ENCODE measurements at places on chromosomes 1 and 21.

DNA sequence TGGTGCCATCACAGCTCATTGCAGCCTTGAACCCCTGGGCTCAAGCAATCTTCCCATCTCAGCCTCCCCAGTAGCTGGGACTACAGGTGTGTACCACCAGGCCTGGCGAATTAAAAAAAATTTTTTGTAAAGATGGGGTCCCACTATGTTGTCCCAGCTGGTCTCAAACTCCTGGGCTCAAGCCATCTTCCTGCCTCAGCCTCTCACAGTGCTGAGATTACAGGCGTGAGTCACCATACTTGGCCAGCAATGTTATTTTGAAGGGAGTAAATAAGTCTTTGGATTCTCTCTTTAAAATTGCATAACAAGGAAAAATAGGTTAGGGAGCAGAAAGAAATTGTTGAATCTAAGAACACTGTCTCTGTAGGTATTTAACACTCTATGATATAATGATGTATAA is 111.3 kb downstream of the RPS6KC1 start:
- H3K4me1 ChIP-seq: no peaks in the 10 kb centered on the region
- no peak for DNase-seq
- H3K36me3 ChIP-seq: no peaks in the 10 kb centered on the region
- H3K4me3 ChIP-seq: no peak overlapping the region
- H3K27ac ChIP-seq: no peak overlapping the region
- no peaks in the 10 kb centered on the region for H3K27me3 ChIP-seq

DNA sequence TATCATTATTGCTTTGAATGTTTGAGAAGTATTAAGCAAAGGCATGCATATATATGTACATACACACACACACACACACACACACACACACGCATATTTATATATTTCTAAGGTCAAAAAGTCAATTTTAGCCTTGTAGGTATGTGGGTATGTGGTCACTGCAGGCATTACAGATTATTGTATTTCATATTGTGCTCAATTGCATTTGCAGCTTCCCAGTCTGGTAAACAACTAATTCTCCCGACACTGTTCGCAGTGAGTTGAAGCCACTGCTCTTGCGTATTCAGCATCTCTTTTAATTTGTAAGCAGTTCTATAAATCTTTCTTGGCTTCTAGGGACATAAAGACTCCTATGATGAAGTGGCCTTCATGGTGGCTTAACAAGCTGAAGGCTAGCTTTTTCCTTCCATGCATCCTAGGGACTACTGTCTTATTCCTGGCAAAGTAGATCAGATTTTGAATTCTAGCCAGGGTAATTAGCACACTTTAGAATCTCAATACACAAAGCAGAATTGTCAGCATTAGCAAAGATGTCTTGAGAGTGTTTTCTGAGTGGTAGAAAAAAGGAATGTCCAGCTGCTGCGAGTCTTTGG is 368.6 kb upstream of the NEGR1 start:
- H3K36me3 ChIP-seq: no peaks in the 10 kb centered on the region
- H3K27me3 ChIP-seq: no peaks in the 10 kb centered on the region
- no peak for DNase-seq
- no peak overlapping the region for H3K27ac ChIP-seq
- H3K4me3 ChIP-seq: no peak overlapping the region

DNA sequence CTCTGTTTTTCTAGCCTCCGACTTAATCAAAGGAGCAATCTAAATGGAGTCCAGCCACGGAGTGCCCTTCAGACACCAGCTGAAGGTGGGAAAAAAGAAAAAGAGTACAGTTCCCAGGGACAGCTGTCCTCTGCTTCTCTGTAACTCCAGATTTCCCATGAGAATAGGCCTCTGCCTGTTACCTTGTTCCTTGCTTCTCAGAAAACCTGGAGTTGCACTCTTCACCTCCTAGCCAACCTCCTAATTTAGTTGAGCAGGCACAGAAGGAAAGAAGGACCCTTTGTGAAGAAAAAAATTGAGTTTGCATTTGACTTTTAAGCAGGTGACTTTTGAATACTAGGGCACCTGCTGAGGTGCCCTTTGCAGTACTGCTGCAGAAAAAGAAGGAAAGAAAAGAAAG is 8.3 kb downstream of the BARHL2 start:
- DNase-seq: no peak
- H3K27ac ChIP-seq: no peak overlapping the region
- H3K36me3 ChIP-seq: no peaks in the 10 kb centered on the region
- H3K4me1 ChIP-seq: no peaks in the 10 kb centered on the region
- H3K4me3 ChIP-seq: no peak overlapping the region
- H3K27me3 ChIP-seq: peaks cover 93% of the 10 kb centered on the region

DNA sequence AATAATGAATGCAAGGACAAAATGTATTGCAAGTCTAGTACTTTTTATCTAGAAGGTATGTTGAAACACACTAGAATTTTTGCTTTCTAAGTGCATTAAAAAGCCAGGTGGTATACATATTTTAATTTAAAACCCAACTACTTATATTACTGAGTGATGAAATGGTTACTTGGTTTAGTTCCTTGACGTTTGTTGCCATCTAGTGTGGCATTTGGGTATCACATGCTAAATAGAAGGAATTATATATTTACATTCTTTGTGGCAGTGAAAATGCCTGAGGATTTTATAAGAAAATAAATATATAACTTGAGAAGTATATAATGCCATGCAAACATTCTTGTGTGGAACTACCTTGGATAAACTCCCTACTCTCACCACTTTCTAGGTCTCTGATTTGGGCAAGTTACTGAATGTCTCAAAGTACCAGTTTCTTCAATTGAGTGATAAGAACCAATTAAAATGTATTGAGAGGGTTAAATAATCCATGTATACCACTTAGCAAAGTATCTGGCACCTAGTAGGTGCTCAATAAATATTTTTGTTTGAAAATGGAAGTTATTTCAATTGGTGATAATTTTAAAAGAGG is 69.6 kb downstream of the SDCCAG8 start:
- H3K4me1 ChIP-seq: no peaks in the 10 kb centered on the region
- no peaks in the 10 kb centered on the region for H3K27me3 ChIP-seq
- peak; percentile 30 for DNase-seq
- no peak overlapping the region for H3K4me3 ChIP-seq
- no peaks in the 10 kb centered on the region for H3K36me3 ChIP-seq
- H3K27ac ChIP-seq: no peak overlapping the region

GRCh38 chr1:227745568-227746265 is 10.5 kb downstream of the SNAP47 start:
- H3K27me3 ChIP-seq: no peaks in the 10 kb centered on the region
- no peak for DNase-seq
- H3K27ac ChIP-seq: no peak overlapping the region
- peaks cover 11% of the 10 kb centered on the region for H3K36me3 ChIP-seq

DNA sequence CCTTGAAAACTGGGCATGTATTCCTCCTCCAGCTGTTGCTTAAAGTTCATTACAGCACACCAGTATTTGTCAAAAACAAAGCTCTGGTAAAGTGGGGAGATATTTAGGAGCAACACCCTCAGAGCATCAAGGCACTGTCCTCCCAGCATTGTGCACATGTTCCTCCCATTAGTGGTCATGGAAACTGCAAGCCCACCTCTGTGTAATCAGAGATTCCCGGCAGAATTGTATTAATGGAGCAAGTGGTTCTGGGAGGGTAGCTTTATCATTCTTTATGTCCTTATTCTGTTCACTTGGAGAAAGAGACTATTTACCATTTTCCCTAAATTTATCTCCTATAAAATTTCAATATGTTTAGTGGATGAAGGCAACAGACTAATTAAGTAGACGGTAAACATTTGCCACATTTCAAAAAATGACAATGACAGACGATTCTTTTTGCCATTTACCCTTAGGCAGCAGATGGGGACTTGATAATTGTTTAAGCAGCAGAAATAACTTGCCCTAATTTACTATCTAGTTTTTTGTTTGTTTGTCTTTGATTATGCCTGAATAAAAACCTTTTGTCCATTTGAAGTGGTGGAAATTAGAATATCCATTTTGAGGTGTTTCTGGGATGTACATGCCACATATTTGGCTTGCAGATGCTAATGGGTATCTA is 289.6 kb upstream of the ST6GALNAC5 start:
- H3K4me3 ChIP-seq: no peak overlapping the region
- no peak overlapping the region for H3K27ac ChIP-seq
- H3K36me3 ChIP-seq: no peaks in the 10 kb centered on the region
- no peaks in the 10 kb centered on the region for H3K27me3 ChIP-seq

DNA sequence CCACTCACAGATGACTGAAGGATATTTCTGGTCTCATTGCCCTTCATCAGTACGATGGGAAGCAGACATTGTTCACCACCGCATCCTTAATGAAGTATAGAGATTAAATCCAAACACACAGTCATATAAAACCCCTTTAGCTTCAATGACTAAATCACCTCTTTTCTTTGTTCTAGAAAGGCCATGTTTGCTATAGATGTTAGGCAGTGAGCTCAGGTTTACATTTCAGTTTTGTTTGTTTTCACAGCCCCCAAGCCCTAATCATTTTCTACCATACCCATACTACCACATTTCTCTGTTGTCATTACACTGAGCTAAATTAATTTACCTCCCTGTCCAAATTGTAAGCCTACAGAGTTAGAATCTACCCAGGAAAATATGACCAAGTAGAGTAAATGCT is 385.1 kb downstream of the NTNG1 start:
- DNase-seq: no peak
- H3K27me3 ChIP-seq: no peaks in the 10 kb centered on the region
- H3K4me1 ChIP-seq: peaks cover 17% of the 10 kb centered on the region
- no peak overlapping the region for H3K27ac ChIP-seq

DNA sequence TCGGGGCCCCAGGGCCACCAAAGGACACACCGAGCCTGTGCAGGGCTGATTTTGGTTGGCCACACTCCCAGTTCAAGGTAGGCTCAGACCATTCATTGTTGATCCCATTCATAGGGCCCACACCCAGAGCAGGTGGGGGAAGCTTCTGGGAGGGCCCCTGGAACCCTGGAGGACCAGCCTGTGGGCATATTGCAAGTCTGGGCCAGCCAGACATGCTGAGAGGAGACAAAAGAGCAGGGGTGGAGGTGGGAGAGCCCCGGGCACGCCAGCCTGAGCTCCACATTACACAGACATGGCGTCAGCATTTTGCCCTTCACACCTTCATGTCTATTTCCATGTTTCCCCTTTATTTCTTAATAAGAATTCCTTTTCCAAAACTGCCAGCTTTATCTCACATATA is 25.7 kb downstream of the PMVK start:
- no peak overlapping the region for H3K27ac ChIP-seq
- no peak overlapping the region for H3K4me3 ChIP-seq
- H3K4me1 ChIP-seq: peaks cover 17% of the 10 kb centered on the region
- H3K27me3 ChIP-seq: no peaks in the 10 kb centered on the region
- H3K36me3 ChIP-seq: no peaks in the 10 kb centered on the region

GRCh38 chr1:109927911-109928321 is 17.3 kb downstream of the CSF1 start:
- no peak for DNase-seq
- no peak overlapping the region for H3K4me3 ChIP-seq
- H3K4me1 ChIP-seq: peaks cover 20% of the 10 kb centered on the region

GRCh38 chr21:16796776-16797175 is 716.1 kb upstream of the CXADR start:
- no peak for DNase-seq
- no peaks in the 10 kb centered on the region for H3K27me3 ChIP-seq
- no peaks in the 10 kb centered on the region for H3K36me3 ChIP-seq

DNA sequence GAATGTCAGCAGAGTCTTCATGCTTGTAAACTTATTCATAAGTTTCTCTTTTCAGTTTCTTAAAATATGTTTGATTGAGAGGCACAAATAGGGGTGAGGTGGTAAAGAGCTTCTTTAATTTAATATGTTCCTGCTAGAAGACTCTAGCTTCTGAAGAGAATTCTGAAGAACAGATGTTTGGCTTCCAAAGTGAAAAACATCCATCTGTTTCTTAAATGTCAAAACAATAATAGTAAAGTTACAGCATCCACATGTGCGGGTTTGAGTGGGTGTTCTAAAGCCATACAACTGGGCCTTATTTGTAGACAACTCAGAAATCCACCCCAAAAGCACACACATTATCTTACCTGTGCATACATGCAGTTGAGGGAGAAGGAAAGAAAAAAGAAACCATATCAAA is 144.0 kb upstream of the ADGRL4 start:
- H3K27ac ChIP-seq: no peak overlapping the region
- H3K4me3 ChIP-seq: no peak overlapping the region
- H3K4me1 ChIP-seq: no peaks in the 10 kb centered on the region
- no peak for DNase-seq
- no peaks in the 10 kb centered on the region for H3K27me3 ChIP-seq

- no peak overlapping the region for H3K27ac ChIP-seq
- H3K4me1 ChIP-seq: peaks cover 30% of the 10 kb centered on the region
- H3K36me3 ChIP-seq: peaks cover 4% of the 10 kb centered on the region
- H3K4me3 ChIP-seq: no peak overlapping the region
- no peak for DNase-seq
These were observed 170.1 kb downstream of the DHRS3 start for GRCh38 chr1:12447849-12448312.

DNA sequence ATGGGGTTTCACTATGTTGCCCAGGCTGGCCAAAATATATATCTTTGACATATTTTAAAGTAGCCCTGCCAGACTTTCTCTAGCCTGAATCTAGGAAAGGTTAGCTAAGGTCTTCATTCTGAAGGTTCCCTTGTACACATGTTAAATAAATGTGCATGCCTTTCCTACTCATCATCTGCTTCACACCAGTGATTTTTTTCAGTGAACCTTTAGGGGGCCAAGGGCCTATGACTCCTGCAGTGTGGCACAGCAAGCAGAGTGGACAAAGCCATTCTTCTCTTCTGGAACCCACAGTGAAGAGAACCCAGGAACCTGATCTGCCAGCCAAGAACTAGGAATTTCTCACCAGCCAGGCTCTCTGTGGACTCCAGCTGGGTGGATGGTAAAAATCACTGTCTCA is 22.9 kb downstream of the CBR1 start:
- no peaks in the 10 kb centered on the region for H3K36me3 ChIP-seq
- peaks cover 32% of the 10 kb centered on the region for H3K4me1 ChIP-seq
- H3K27ac ChIP-seq: no peak overlapping the region
- no peak for DNase-seq
- no peak overlapping the region for H3K4me3 ChIP-seq

DNA sequence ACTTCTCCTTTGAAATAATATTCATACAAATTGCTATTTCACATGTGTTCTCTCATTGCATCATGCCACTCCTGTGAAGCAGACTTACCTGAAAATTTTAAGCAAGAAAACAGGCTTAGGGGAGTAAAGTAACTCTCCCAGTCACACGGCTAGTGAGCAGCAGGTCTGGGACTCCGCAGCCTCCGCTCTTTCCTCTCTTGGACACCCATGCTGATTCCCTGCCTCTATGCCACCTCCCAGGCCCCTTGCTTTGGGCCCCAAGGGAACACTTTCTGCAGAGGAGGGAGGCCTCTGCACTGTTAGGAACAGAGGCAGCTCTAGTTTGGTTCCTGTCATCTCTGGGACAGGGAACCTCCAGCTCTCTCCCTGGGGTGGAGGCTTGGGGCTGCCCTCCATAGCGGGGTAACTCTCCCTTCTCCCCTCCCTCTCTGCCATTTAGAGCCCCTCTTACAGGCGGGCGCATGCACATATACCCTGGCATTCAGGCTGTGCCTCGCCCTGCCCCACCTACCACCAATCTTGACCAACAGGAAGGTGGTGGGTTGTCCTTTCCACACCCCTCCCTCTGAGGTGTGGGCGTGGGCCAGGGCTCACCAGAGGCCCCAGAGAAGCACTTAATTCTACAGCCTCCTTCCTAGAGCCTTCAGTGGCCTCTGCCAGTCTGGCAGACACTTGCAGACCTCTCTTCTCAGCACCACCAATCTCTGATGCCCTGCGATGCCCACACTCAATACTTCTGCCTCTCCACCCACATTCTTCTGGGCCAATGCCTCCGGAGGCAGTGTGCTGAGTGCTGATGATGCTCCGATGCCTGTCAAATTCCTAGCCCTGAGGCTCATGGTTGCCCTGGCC is at the start of gene RXFP4:
Gene RXFP4, plus strand, starts transcription at position 646 of the 852 bp plus-strand sequence. Its CDS starts 72 bp downstream, at position 718.
- no peaks in the 10 kb centered on the region for H3K27me3 ChIP-seq
- H3K4me1 ChIP-seq: peaks cover 36% of the 10 kb centered on the region
- no peak for DNase-seq

GRCh38 chr1:117852853-117853553 is 76.4 kb downstream of the GDAP2 start:
- no peaks in the 10 kb centered on the region for H3K27me3 ChIP-seq
- no peak for DNase-seq
- H3K4me3 ChIP-seq: no peak overlapping the region

Data from keratinocyte (primary cell).